ENCODE measurements at places on chromosomes 4 and X.

DNA sequence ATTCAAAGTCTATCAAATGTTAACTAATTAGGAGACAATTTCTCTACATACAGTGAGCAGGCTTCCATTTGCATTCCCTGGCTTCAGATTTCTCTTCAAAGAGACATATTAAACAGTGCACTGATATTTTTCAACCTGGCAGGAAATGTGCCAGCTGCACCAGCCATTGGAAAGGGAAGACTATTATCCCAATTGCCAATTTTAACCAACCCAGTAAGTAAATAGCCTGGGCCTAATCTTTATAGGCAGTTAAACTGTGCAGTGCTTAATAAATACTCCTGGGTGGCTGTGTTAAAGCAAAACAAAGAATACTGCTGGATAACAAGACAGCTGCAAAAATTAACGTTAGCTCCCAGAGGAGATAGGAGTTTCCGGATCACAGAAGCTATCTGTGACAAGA, 111.9 kb upstream of the GALNT7 start:
- DNase-seq: no peak

DNA sequence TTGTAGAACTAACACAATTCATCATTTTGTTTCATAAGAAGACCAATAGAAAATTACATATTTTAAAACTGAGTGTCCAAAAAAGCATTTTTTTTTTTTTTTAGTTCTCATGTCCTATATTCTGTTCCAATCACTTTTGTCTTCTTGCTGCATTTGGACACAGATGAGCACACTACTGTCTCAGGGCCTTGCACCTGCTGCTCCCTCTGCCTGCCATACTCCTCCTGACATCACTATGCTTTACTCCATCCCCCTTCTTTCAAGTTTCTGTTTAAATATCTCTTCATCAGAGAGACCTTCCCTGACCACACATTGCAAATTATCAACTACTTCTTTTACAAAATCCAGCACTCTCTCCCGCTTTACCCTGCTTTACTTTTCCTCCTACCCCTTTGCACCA, 230.7 kb upstream of the GK2 start:
- no peak for DNase-seq

- DNase-seq: no peak
Measured at GRCh38 chr4:90128961-90129495, 1.8 kb downstream of the CCSER1 start.

- DNase-seq: no peak
Measured at GRCh38 chr4:15234116-15234855, 193.5 kb upstream of the C1QTNF7 start.

GRCh38 chr4:175263537-175263936, 345.4 kb downstream of the ADAM29 start:
- no peak for DNase-seq

DNA sequence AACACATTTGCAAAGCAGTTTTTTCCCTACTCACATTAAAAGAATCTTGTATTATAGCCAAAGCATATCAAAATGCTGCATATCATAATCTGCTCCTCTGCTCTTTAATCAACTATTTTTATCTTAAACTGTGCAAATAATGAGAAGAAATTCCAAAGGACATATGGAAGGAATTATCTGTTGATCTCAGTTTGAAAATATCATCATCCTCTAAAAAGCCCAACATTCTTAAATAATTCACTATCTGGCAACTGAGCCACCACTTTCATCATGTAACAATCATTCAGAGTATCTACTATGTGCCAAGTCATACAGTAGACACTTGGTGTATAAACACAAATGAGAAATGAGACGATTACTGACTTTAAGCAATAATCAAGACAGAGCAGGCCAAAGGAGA, 63.0 kb downstream of the PRSS12 start:
- DNase-seq: no peak

GRCh38 chr4:73258436-73258685, 237 bp downstream of the ANKRD17 start:
- no peak for DNase-seq

DNA sequence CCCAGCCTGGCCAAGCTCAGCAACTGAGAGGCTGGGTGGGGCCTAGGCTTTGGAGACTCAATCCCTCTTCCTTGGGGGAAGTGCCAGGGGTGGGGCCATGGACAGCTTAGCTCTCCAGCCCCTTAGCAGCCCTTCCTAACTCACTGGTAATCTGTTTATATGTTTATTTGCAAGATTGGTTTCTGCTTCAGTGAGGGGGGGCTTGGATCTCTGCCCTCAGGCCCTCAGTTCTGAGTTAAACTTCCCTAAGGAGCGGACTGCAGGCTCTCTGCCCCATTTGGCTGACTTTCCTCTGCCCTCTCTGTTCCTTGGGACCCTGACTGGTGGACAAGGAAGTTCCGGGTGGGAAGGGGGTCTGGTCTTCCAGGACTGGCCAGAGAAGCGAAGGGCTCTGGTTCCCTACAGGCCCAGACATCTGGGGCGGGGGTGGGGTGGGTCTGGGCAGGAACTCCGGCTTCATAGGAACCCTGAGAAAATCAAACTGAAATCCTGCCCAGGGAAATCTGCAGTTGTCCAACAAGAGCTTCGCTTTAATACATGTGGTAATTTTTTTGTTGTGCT, 51.4 kb downstream of the NALF2 start:
- DNase-seq: no peak

Data from activated CD4-positive, alpha-beta T cell treated with anti-CD3 and anti-CD28 coated beads, Interleukin-2, Interleukin-4, amounts not matched to agents 100 ng/mL and 50 ng/mL, durations not matched to agents 16 hours and 8 hours (primary cell).